ENCODE measurements at places on chromosomes 5 and 9.

DNA sequence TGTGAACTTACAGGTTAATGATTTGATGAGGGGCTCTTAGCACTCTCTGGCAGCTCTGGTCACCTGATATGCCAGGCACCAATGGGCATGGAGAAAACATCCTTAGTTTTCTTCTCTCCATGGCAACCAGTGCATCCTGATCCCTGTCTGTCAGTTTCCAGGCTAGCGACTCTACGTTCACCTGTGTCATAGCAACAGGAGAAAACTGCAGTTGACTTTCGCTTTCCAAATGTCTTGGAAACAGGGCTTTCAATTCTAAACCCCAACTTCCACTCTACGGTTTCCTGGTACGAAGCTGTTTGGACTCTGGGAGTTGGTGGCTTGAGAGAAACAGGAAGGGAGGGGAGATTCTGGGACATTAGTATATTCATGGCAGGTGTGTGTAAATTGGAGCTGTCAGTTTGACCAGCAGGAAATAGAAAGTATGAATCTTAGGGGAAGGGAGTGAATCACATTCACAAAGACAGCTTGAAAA lies 74.4 kb downstream of the SLC28A3 start:
- no peak for DNase-seq

GRCh38 chr5:92941806-92942205 lies 639.2 kb downstream of the NR2F1-AS1 start:
- no peak for DNase-seq

- no peak for DNase-seq
Observed at GRCh38 chr9:91899219-91899563, 50.8 kb downstream of the ROR2 start.

DNA sequence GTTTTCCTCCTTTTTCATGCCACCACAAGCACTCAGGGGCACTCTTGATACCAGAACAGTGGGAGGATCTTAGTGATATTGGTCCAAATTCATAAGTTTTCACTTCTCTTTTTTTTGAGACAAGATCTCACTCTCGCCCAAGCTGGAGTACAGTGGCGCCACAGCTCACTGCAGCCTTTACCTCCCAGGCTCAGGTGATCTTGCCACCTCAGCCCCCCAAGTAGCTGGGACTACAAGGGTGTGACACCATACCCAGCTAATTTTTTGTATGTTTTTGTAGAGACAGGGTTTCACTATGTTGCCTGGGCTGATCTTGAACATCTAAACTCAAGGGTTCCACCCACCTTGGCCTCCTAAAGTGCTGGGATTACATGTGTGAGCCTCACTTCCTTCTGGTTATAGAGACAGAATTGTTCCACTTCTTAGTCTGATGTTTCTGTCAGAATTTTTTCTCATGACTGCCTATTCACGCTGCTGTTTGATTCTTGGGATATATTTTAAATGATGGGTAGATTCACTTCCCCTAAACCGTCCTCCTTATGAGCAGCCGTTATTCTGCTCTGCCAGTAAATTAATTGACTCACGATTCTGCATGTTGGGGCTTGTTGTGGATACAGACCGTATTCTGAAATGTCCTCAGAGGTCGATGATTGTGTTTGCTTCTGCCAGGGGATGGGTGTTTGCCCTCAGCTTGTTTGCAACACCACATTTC lies 30.8 kb downstream of the MTAP start:
- no peak for DNase-seq

GRCh38 chr5:115389034-115389798 lies 92.8 kb upstream of the CCDC112 start:
- no peak for DNase-seq

DNA sequence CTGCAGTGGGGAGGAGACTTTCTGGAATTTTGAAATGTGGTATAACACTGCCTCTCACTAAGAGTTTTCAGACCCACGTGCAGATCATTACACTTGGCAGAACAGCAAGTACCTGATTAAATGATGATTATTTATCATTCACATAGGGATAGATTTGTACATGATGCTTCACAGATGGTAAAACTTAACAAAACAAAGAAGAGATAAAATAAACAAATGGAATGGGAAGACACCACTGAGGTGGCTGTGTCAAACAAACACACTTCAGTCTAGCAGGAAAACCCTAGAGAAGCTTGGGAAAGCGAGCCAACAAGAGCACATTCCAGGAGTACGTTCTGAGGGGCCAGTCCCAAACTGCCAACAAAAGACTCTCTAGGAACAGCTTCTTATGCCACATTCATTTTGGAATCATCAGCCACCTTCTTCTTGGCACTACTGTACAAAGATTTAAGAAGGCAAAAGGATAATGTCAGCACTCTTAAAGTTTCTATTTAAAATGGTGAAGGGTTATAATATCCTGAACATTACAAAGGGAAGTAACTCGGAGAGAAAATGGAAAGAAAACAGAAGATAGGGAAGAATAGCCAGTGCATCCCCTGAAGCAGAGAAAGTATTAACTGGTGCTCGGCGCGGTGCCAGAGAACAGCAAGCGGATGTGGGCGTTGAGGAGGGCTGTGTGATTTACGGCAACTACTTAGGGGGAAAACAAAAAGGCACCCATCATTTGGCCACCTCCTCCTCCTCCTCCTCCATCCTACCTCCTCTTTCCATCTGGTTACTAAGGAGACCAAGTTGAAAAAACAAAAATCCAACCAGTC lies 1.6 kb downstream of the MED27 start:
- DNase-seq, result peak; percentile 13

- DNase-seq, result no peak
Observed at GRCh38 chr5:167730121-167730520, 561.3 kb upstream of the WWC1 start.

- DNase-seq, result no peak
Observed at GRCh38 chr9:79970146-79970425, 398.3 kb downstream of the TLE4 start.

DNA sequence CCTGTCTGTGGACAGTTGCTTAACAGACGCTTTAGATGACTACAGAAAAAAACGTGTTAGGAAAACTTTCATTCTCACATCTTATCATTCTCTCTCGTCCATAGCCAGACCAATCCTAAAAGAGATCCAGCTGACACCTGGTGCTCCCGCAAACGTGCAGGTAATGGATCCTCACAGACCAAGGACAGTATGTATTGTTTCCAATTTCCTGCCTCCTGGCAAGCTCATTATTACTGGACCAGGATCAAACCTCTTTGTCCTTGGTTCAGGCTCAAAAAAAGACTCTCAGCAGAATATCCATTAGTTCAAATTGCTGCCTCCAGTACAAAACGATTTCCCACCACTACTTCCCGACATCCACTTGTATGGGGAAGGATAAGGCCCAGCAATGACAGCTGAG lies 62.4 kb downstream of the SERINC5 start:
- no peak for DNase-seq

GRCh38 chr5:54996466-54996865 lies 11.1 kb upstream of the ESM1 start:
- no peak for DNase-seq

GRCh38 chr9:3136686-3137346 lies 292.9 kb upstream of the PUM3 start:
- DNase-seq, result no peak

GRCh38 chr5:180053061-180053602 lies 18.4 kb downstream of the RNF130 start:
- no peak for DNase-seq

DNA sequence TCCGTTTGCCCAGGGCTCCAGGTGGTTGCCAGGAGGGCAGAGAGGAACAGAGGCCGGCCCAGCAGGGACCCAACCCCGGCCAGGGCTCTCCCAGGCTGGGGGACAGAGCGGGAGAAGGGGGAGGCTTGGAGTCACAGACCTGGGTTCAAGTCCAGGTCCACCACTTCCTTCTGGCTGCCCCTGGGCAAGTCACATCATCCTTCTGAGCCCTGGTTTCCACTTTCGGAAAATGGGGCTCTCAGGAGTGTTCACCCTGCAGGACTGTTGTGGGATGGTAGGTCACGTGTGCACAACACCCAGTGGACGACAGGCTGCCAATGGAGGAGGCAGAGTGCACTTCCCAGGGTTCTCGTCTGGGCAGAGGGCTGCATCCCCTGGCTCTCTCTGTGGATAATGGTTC lies 245.4 kb downstream of the PBX3 start:
- no peak for DNase-seq

- DNase-seq, result no peak
Observed at GRCh38 chr5:93378073-93378472, 202.9 kb downstream of the NR2F1-AS1 start.

GRCh38 chr9:94821098-94821887 lies 94.8 kb downstream of the AOPEP start:
- DNase-seq, result no peak

DNA sequence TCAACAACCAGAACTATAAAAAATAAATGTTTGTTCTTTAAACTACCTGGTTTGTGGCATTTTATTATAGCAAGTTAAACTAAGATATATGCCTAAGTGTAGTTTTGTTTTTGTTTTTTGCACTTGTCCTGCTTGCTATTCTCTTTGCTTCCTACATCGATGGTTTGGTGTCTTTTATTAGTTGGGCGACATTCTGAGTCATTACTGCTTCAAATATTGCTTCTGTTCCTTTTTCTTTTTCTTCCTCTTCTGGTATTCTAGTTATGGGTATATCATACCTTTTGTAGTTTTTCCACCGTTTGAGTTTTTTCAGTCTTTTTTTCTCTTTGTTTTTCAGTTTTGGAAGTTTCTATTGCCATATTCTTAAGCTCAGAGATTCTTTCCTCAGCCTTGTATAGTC lies 86.9 kb downstream of the MACIR start:
- no peak for DNase-seq

DNA sequence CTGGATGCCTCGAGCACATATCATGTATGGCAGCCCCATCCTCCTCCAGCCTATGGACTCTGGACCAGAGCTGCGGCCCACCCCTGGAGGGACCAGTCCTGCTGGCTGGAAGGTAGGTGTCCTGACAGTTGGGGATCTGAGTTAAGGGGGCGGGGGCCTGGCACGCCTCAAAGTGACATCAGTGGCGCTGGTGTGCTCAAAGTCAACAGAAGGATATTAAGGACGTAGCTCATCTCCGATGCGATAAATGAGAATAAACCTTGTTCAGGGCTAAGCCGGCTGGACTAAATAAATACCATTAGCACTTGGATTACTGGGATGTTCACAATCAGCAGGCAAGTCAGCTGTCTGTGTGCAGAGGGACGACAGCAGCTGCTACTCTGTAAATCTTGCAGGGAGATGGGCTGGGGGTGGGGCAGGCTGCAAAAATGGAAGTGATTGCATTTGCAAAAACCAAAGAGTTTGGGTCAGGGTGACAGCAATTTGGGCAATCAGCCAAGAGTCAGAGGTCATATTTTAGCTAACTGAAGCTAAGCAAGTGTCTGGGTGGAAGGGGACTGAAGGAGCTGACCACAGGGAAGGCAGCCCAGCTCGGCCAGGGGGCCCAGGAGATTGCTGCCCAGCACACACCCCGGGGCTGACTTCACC lies 80.0 kb upstream of the LRRTM2 start:
- no peak for DNase-seq

DNA sequence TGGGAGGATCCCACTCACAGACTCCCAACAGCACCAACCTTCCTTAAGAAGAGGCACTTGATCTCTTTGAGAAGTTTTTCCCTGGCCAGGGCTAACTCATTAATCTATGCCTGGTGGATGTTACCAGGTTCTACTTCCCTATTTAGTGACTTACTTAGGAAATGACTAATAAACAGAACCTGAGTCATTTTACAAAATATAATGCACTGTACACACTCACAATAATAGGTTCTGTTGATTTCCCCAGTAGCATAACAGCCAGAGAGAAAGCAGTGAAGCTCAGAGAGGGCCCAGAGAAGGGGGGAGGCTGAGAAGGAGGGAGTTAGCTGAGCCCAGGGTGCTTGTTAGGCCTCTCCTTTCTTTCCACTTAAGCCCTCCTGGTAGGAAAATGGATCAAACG lies 27.1 kb downstream of the FRMD3 start:
- DNase-seq, result no peak

DNA sequence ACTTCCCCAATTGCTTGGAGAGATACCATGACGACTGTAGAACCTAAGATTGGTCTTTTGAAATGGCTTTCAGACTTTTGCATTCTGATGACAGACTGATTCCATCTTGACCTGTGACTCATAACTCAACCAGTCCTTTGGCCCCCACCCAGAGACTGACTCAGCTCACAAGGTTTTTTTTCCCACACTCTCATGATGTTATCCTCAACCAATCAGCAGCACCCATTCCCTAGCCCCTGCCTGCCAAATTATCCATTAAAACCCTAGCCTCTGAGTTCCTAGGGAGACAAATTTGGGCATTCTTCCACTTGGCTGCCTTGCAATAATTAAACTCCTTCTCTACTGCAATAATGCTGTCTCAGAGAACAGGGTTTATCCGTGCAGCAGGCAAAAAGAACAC lies 1263.3 kb upstream of the CDH9 start:
- no peak for DNase-seq

DNA sequence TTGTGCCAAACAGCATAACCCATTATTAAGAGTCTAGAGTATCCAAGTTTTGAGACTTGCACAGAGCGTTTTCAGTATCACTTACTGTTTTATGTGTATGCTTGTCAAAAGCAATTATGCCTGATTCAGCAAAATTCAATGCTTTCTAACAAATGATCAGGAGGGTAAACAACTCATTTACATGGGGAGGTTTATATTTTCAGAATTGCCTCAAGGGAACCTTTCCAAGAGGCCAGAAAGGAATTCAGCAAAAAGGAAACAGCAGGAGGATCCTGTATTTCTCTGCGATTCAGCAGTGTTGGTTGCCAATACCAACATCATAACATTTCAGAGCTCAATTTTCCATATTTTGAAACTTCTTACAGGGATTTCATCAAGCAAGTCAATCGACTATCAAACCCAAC lies 69.3 kb upstream of the DAB2 start:
- DNase-seq, result no peak

DNA sequence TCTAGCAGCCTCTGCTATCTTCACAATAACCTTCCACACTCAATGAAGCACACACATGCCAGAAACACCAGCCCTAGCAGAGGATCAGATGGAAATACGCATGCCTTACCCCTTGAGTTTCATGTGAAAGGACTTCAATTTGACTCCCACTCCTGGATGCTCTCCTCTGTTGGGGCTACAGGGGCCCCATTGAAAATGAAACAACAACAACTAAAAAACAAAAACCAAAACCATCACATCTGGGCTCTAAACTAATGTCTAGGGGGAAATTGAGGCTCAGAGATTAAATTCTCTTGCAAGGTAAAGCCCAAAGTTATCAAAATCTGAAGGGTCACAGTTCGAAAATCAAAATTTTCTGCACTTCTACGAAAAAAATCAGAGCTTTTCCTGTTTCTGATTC lies 7.9 kb upstream of the RFESD start:
- no peak for DNase-seq
